ENCODE measurements at places on chromosomes 7 and 10.
A peak's percentile ranks its signal among the peaks of the same experiment; 100 is the strongest.

GRCh38 chr7:158120716-158121115 is 466.9 kb downstream of the PTPRN2 start:
- DNase-seq: no peak

DNA sequence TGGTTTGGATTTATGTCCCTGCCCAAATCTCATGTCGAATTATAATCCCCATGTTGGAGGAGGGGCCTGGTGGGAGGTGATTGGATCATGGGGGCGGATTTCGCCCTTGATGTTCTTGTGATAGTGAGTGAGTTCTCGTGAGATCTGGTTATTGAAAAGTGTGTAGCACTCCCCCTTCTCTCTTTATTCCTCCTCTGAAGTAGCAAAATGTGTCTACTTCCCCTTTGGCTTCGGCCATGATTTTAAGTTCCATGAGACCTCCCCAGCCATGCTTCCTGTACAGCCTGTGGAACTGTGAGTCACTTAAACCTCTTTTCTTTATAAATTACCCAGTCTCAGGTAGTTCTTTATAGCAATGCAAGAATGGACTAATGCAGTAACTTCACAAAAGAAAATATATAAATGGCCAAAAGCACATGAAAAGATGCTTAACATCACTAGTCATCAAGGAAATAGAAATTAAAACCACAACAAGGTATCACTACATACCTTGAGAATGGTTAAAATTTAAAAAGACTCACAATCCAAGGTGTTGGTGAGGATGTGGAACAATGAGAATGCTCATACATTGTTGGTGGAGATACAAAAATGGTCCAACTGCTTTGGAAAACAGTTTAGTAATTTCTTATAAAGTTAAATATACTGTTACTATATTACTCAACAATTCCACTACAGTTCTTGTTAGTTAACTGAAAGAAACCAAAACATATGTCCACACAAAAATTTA is 218.7 kb downstream of the SNX10 start:
- no peak for DNase-seq

DNA sequence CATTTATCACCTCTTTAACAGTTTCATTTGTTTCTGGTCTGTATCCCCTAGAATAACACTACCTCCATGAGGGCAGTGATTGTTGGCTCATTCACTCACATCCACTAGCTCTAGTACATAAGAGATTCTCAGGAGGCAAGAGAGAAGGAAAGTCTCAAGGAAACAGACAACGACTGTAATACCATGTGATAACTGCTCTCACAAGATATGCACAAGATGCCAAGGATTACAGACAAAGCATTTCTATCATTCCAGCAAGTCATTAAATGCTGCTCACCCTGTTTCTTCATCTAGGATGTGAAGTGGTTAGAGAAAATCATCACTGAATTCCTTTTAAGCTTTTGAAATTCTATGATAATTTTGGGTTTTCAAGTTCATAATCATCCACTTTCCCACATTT is 115.3 kb downstream of the HIBADH start:
- DNase-seq: no peak

GRCh38 chr7:97868788-97869187 is 3.4 kb downstream of the ASNS start:
- DNase-seq: no peak

DNA sequence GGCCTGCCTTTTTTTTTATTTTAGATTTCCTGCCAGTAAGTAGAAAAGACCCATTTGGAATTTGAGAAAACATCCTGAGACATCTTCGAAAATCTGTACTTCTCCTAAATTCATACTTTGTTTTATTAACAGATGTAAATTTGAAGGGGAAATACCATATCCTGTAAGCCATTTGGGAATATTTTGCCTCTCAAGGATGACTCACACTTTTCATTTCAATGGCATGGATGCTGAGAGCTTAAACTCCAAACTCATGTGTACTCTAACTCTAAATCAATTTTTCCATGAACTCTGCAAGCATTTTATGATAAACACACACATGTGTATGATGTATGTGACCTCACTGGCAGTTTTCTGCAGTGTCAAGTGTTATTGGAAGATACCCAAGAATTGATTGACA is 89.0 kb downstream of the SEMA3A start:
- DNase-seq: no peak

DNA sequence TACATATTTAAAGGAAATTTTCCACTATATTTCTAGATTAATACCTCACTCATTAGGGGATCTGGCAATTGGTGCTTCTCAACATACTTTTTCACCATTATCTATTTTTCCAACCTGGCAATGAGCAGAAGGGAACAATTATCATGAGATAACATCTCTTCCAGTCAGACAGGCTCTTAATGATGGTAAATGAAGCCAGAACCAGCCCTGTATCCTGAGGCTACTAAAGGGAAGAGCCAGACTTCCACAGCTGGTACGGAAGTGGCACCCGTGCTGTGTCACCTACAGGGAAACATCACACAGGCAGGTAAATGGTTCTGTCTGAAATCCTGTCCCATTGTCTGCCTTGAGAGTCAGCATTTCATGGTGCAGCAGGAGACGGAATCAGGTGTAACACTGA is 75.9 kb downstream of the ELMO1 start:
- DNase-seq: no peak

GRCh38 chr10:125554016-125554703 is 128.8 kb downstream of the TEX36 start:
- DNase-seq: no peak

DNA sequence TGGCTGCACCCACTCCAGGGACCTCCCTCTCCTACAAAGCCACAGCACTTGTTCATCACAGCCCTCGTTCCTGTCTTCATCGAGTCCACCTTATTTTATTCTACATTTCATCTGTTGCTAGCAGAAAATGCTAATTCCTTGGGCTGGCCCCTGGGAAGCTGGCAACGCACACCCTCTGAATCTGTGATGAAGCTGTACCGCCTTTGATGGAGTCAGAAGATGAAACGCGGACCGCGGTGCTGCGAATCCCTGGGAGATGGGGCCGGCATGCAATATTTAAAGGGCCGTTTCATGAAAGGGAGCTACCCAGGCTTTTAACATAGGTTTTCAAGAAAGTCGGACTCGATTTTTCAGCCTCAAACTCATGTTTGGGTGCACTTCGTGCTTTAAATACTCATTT is 88.5 kb downstream of the NPTX2 start:
- DNase-seq: no peak

- no peak for DNase-seq
Observed at GRCh38 chr10:96305019-96305418, 785 bp downstream of the DNTT start.

DNA sequence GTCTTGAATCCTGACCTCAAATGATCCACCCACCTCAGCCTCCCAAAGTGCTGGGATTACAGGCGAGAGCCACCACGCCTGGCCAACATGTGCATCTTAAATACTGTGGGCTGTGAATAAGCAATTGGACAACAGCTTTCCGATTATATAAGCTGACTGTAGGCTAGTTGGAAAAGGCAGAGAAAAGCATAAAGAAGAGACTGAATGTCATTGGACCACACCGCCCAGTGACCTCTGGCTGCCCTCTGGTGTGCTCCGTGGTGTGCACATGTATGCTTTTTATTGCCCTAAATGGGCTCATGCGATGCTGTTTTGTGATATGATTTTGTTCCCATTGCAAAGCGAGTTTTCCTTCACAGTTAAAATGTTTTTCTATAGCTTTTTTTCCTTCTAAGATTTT is 15.4 kb upstream of the CSGALNACT2 start:
- DNase-seq: no peak

- no peak for DNase-seq
Observed at GRCh38 chr10:50579491-50580261, 44.1 kb downstream of the SGMS1 start.

DNA sequence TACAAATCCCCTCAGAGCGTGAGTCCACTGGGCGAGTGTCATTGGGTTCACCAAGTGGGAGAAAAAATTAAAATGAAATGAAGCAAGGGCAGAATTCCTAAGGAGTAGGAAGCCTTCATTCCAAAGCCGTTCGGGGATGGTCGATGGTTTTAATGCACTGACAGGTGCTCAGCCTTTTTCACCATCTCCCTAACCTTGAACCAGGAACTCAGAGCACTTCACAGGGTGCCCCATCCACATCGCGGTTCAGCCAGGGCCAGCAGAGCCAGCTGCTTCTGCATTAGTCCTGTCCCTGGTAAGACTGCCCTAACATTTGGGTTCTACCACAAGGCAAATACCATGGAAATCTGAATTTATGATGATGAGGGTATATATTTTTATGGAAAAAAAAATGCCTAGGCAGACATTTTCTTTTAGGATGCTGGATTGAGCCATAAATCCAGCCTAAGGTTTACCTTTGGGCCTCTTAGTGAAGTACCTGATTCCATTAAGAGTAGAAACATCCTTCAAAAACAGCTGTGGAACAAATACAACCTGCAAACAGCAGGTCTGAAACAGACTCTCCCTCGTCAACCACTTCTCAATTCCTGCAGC is 203.5 kb upstream of the RNF32 start:
- no peak for DNase-seq

- no peak for DNase-seq
Observed at GRCh38 chr10:125102821-125103220, 57.5 kb downstream of the CTBP2 start.

DNA sequence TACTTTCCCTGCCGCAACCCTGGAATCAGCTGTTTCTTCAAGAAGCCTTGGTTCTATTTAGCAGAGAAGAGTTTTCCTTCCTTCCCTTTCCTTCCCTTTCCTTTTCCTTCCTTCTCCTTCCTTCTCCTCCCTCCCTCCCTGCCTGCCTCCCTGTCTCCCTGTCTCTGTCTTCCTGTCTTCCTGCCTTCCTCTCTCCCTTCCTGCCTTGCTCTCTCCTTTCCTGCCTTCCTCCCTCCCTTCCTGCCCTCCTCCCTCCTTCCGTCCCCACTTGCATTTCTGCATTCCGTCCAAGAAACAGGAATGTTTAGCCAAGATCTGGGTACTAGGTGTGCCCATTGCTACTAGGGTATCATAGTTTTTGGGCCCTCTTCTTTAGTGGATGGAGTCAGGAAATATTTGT is 21.9 kb downstream of the SND1 start:
- DNase-seq: no peak

- no peak for DNase-seq
Observed at GRCh38 chr10:116511365-116511764, 34.4 kb upstream of the PNLIP start.

DNA sequence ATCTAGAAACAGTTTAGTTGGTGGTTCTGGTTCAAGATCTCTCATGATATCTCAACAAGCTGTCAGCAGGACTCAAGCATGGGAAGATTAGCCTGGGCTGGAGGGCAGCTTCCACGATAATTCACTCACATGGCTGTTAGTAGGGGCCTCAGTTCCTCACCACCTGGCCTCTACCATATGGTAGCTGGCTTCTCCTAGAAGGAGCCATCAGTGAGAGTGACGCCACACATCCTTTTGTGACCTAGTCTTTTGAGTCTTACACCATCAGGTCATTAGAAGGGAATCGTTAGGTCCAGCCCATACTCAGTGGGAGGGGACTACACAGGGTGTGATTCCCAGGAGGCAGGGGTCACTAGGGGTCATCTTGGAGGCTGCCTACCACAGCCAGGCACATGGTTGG is 239.3 kb upstream of the PLPP4 start:
- DNase-seq: no peak

DNA sequence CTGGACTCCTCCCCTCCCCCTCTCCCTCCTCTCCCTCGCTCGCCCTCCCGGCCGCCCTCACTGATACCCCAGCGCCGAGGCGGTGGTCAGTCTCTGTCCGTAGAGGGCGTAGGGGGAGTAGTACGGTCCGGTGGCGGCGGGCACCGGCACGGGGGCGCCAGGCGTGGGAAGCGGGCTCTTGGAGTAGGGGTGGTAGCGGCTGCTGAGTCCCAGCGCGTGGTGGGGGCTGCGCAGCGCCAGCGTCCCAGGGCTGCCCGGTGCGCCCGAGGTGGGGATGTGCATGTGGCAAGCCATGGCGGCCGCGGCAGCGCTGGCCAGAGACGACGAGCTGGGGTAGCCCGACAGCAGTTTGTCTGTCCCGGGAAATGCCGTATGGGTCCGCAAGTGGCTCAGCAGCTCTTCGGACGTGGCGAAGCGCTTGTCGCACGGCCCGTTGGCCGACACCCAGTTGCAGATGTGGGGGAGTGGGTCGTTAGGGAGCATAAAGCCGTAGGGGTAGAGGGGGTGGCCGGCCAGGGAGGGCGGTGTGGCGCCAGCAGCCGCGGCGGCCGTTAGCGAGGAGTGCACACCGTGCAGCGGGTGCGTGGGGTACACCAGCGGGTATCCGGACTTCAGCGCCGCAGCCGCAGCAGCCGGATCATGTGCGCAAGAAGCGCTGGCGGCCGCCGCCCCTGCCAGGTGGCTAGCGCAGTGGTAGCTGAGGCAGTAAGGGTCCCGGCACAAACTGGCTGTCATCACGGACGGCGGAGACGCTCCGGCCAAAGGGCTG is 2.7 kb downstream of the ZNF503 start:
- no peak for DNase-seq

DNA sequence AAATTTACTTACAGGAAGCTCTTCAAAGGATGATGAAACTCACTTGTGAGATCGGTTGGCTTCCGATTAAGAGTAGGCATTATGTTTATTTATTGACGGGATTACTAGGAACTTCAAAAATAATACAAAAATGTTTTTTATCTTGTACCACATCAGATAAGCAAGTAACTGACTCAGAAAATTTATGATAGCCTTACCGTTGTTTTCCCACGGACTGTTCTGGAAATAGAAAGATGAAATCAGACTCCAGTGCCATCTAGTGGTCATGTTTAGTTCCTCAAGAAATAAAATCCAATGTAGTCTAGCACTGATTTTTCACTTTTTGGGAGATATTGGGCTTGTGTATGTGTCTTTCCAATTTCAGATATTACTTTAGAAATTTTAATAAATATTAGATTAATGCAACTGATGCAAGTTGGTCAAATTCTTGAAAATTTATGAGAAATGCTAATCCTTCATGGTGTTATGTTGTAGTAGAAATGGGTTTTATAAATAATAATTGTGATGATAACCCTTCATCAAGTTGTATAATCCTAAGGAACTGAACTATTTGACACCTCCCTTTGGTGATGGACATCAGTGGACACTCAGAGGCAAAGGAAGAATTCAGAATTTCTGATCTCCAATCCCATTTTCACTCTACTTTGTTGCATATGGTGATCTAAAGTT is 168.8 kb downstream of the TMEM26 start:
- DNase-seq: peak; percentile 56

DNA sequence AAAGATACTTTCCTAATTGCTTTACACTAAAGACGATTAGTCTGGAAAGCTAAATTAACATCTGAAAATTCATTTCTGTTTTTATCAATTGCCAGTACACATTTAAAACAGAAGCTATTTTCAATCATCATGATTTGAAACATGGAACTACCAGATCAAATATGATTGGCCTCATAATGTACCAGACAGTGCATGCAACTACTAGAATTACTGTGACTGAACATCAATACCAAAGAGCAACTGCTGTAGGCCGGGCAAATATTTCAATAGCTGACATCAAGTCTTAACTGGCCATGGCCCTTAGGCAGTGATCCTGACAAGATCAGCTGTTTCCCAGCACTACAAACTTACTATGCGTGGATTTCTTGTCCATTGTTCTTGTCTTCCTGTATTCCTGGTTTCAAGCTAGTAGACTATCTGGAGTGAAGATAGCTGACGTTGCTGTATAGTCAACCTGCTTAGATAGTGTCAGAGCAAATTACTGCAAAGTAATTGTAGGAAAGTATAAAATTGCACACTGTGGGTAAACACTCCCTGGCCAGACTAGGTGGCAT is 21.7 kb upstream of the WNT16 start:
- DNase-seq: no peak
